ENCODE measurements at places on chromosomes 3 and 15.

- DNase-seq: no peak
Measured at GRCh38 chr15:64044300-64045100, 1.8 kb downstream of the DAPK2 start.

- no peak for DNase-seq
Measured at GRCh38 chr15:49558929-49559328, 61.7 kb downstream of the FAM227B start.

GRCh38 chr3:63753567-63753966 lies 65.5 kb upstream of the C3orf49 start:
- DNase-seq: no peak

DNA sequence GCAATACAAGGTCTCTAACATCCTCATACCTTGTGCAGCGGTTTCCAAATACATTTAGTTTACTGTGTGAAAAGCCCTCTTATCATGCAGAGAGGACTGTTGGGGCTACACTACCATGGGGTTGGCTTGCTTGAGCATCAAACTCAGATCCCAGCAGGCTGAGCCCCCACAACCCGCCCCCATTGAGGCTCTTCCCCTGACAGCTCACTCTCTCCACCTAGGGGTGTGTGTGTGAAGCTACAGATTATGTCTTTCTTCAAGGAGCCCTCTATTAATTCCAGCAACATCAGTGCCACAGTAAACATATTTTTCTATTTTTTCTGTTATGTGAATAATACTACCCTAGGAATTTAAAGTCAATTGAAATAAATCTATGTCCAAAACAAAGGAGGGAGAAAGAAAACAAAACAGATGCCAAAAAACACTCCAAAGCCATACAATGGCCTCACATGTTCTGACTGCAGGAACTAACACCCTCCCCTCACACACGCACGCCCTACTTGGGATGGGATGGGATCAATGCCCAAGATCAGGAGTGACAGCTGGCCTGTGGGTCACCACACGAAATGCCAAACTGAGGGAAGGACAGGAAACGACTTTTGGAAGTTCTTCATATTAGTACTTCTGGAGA lies 14.7 kb downstream of the TM4SF4 start:
- DNase-seq: no peak

- no peak for DNase-seq
Measured at GRCh38 chr3:135084405-135084804, 289.3 kb downstream of the EPHB1 start.

- DNase-seq: no peak
Measured at GRCh38 chr3:10367506-10367905, 46.6 kb upstream of the SEC13 start.

DNA sequence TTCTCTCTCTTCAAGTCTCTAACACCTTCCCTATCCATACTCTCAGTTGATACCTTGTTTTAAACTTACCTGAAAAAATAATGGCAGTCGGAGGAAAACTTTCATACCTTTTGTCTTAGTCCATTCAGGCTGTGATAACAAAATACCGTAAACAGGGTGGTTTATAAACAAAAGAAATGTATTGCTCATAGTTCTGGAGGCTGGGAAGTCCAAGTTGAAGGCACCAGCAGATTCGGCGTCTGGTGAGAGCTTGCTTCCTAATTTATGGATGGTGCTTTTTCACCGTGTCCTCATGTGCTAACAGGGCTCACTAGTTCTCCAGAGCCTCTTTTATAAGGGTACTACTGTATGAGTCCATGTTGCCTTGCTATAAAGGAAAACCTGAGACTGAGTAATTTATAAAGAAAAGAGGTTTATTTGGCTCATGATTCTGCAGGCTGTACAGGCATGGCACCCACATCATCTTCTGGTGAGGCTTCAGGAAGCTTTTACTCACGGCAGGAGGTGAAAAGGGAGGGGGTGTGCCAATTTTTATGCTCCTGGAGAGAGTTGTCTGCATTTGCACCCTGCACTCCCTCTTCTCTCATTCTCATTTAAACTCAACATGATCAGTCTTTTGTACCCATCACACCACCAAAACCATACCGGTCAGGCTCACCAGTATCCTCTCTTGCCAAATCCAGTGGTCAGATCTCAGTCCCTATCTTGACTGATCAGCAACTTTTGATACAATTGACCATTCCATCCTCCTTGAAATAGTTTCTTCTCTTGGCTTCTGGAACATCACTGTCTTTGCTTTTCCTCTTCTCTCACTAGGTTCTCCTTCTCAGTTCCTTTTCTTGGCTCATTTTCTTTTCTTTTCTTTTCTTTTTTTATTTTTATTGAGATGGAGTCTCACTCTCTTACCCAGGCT lies 21.6 kb downstream of the ST6GAL1 start:
- no peak for DNase-seq

GRCh38 chr15:65132878-65133547 lies 595 bp downstream of the PDCD7 start:
- no peak for DNase-seq

- no peak for DNase-seq
Measured at GRCh38 chr15:63073497-63074172, 31.1 kb downstream of the TPM1 start.

Data from amniotic stem cell (primary cell).